Activated naive CD8-positive, alpha-beta T cell treated with anti-CD3 and anti-CD28 coated beads, Interleukin-2, amount 50 U/mL, for 16 hours (primary cell): ENCODE measurements at places on chromosomes 11 and 22.

- no peak for DNase-seq
These were observed 865 bp downstream of the RBM14 start for GRCh38 chr11:66617155-66617834.

DNA sequence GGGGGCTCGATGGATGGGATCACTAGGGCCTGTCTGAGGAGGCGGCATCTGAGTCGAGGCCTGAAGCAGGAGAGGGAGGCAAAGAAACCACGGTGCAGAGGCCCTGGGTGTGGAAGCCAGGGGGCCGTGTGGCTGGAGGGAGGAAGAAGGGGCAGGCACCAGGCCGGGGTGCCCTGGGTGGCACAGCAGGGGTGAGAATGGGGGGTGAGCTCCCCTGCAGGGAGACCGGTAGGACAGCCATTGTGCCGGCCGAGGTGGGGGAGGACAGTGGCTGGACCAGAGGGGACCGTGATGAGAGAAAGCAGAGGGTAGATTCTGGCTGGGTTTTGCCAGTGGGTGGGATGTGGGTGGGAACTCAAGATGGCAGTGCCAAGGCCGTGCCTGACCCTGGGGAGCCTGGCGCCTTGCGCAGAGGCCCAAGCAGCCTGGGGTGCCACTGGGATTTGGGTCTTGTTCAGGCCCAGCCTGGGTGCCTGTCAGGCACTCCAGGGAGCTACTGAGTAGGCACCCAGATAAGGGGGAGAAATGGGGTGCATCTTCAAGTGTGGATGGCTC lies 18.7 kb downstream of the PHLDA2 start:
- no peak for DNase-seq

GRCh38 chr22:35840302-35840739 lies 122.6 kb downstream of the APOL5 start:
- no peak for DNase-seq

- no peak for DNase-seq
These were observed 30.6 kb upstream of the TSKU start for GRCh38 chr11:76752321-76753143.

DNA sequence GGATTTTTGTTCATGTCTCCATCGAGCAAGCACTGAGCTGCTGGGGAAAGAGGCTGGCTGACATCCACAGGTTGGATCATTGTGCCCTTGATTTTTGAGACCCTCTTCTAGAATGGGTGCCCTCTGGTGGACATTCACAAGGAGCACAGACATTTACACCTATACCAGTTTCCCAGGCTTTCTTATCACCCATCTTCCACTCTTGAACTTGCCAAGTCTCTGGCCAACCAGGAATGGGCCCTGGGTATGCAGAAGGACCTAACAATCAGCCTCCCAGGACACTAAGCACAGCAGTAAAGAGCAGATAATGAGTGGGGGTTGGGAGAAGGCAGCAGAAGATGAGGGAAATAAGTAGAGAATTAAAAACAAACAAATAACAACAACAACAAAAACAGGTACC lies 5.7 kb upstream of the INTS4 start:
- DNase-seq, result peak; percentile 13

DNA sequence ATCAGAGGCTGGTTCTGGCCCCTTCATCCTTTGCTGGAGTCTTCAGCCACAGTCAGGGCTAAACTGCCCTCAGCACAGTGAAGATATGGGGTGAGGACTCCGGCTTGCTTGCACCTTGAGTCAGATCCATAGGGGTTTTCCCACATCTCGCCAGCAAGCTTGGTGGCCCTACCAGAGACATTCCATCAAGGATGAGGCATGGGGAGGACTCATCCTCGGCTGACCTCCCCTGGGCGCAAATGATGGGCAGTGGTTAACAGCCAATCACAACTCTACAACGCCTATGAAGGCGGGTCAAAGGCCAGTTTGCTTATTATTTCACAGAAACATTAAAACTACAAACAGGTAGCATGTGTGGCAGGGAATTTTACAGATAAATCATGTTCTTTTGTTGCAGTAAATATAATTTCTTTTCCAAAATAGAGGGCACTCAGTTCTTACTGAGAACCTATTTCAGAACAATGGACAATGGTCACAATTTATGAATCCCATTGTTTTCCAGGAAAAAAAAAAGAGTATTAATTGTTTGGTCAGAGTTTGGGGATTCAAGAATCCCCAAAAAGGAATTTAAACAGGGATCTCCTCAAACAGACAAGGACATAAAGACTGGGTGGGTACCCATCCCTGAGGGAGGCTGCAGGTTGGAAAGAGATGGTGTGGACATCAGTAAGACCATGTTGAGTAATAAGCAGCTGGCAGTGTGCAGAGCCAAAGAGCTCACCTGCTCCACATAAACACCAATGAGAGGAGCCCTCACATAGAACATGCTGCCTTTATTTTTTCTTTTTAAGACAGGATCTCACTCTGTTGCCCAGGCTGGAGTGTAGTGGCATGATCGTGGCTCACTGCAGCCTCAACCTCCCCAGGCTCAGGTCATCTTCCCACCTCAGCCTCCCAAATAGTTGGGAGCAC lies 14.8 kb downstream of the PLAAT3 start:
- DNase-seq, result no peak

DNA sequence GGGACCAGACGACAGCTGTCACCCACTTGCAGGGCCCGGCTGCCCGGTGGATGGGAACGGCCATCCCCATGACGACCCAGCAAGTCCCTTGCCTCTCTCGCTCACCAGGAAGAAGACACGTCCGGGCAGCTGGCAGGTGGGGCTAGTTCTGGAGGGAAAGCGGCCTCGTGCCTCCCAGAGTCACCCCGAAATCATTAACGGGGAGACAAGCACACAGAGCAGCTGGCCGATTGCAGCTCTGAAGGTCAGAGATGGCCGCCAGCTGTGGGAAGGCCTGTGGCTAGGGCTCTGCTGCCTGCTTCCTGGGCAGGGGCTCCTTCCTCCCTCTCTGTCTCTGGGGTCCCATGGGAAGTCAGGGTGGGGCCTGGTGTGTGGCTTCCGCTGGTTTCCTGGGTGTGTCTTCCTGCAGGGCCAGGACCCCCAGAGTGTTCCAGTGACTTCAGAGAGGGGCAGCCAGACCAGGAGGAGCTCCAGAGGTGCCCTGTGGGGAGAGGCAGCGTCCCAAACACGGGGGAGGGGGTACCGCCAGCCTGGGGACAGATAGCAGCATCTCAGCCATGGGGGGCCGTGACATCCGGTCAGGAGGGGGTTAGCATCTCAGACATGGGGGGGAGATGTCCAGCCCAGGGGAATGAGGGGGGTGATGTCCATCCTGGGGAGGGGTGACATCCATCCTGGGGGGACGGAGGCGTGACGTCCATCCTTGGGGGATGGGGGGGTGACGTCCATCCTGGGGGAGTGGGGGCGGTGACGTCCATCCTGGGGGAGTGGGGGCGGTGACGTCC lies 114.9 kb downstream of the KCNQ1 start:
- no peak for DNase-seq

GRCh38 chr11:9538548-9538947 lies 34.9 kb upstream of the WEE1 start:
- no peak for DNase-seq
